ENCODE measurements at places on chromosomes 5 and 9. TPM values are rescaled to one million over a fixed set of nuclear protein-coding genes. Genes with fewer than 3 reads are reported as not detected.

The PCDHA9 gene
- polyA plus RNA-seq = 0.01 TPM

The FGF1 gene
- polyA plus RNA-seq = 25.0 TPM

The TSLP gene
- 0.17 TPM for polyA plus RNA-seq

The GNAQ gene
- 71.8 TPM for polyA plus RNA-seq

The SEMA6A gene
- 51.7 TPM for polyA plus RNA-seq

The FOXI1 gene
- 7.2 TPM for polyA plus RNA-seq

The PDZD2 gene
- polyA plus RNA-seq = 19.9 TPM

The PCDHB16 gene
- 4.8 TPM for polyA plus RNA-seq

All from right renal pelvis (tissue), 4 donors.